AG09319 (cell line): ENCODE measurements at places on chromosomes 2 and 18.

DNA sequence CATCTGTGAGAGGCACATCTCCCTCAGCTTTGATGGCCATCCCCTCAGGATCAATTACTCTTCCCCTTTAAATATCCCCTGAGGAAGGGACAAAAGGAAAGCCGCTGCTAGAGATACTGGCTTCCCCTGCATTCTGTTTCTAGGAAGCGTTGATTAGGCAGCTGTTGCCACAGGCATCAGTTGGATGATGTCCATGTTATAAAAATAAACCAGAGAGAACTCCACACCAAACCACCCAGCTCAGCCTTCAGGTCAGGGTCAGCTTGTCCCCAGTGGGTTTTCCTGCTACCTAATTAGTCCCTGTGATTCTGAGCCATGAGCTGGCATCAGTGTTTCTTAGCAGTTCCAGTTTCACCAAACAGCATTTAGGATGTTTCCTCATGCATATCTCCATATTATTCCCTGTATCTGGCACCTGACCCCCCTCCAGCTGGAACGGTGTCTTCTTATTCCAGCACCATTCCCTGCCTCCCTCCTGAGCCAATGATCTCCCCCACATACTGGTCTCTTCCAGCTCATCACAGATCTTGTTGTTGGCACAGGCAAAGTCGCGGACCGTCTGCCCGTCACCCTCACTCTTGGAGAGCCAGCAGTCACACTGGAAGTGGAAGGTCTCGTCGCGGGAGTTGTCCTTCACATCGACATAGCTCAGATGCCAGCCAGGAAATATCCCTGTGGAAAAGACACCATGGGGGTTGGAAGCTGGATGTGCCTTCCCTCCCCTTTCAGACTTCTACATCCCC, 168.4 kb downstream of the LOXHD1 start:
- DNase-seq, result no peak

- no peak for DNase-seq
Measured at GRCh38 chr2:239548965-239549595, 148.3 kb upstream of the HDAC4 start.

- no peak for DNase-seq
Measured at GRCh38 chr2:137846993-137847392, 117.3 kb upstream of the HNMT start.

DNA sequence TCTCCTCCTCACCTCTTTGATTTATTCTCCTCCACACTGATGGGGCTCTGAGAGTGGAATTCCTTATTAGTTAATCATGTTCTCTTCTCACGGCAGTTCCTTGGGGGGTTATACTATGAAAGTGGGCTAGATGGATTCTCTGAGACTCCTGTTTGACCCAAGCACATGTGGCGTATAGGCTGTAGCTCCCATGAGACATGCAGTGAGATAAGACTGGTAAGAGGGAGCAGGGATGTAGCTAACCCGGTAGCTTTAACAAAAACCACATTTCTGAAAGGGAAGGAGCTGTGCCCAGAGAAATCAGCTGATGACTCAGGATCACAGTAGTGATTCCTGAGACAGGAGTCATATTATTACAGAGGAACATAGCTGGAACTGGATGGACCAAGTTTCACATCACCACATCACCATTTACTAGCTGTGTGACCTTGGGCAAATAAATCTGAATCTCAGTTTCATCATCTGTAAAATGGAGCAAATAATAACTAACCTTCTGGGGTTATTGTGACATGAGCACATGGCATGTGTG, 82.9 kb downstream of the CRIM1 start:
- peak; percentile 82 for DNase-seq

- DNase-seq, result no peak
Measured at GRCh38 chr2:25044011-25044410, 2.1 kb downstream of the EFR3B start.

DNA sequence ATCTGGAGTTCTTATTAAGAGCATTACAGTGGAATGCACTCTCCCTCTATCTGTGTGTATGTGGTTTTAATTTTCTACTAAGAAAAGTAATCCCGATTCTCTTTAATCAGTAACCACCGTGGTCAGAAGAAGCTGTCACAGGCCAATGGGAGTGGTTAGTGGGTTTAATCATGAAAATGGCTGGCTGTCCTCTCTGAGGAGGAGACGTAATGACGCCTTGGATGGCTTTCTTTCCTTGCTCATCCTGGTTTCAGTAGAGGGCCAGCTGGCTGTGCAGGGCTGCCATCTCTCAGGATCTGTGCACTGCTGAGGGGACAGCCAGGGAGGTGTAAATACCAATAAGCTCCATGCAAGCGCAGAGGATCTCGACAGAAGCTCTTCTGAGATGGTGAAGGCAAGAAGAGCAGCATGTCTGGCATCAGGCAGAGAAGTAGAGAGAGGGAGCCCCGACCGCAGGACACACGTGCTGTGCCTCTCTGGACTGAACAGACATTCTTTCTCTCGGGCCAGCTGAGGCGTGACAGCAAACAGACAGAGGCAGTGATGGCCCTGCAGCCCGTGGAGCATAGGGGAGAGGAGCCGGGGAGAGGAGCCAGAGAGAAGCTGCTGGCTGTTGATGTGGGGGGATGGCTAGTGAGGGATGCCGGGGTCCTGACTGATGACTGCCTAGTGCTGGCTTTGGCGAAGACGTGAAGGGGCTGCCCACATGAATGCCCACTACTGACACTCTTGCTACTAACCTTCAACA, 65.1 kb upstream of the DAPL1 start:
- no peak for DNase-seq

GRCh38 chr2:127185093-127185492, 35.0 kb downstream of the CYP27C1 start:
- no peak for DNase-seq

- DNase-seq, result no peak
Measured at GRCh38 chr2:196099916-196100315, 31.3 kb upstream of the DNAH7 start.

DNA sequence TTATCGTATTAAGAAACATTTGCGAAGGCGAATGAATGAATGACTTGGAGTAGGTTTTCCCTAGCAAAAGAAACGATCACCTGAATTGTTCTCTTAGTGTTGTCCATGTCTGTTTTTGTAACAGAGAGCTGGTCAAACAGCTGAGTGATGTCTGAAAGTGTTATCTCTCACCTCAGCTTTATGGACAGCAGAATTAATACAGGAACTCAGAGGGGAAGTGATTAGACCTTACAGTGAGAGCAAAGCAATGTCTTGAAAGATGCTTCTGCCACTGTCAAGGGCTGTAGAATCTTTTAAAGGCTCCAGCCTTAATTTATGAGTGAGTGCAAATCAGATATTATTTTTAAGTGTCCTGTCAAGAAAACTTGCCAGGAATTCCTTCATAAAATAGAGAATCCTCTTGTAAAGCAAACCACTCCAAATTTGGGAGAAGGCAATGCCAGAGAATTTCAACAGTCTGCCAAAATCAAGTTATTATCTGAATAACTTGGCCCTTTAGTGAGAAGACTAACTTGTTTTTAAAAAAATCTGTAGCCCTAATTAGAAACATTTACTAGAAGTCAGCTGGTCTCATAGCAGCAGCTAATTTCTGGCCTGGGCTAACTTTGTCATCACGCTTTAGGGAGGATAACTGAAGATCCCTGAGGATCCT, 60.7 kb downstream of the CDC42EP3 start:
- DNase-seq, result no peak

DNA sequence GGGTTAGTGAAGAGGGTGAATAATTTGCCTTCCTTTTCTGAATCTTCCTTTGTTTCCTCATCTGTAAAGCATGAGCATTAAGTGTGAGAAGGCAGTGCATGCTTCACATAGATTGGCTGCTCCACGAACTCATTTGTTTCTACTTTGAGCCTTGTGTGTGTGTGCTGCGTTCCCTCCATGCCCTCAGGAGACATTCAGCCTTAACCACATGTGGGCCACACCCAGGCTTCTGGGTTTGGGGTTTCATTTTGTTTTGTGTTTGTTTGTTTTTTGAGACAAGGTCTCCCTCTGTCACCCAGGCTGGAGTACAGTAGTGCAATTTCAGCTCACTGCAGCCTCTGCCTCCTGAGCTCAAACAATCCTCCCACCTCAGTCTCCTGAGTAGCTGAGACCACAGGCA, 843.3 kb downstream of the GALR1 start:
- no peak for DNase-seq

DNA sequence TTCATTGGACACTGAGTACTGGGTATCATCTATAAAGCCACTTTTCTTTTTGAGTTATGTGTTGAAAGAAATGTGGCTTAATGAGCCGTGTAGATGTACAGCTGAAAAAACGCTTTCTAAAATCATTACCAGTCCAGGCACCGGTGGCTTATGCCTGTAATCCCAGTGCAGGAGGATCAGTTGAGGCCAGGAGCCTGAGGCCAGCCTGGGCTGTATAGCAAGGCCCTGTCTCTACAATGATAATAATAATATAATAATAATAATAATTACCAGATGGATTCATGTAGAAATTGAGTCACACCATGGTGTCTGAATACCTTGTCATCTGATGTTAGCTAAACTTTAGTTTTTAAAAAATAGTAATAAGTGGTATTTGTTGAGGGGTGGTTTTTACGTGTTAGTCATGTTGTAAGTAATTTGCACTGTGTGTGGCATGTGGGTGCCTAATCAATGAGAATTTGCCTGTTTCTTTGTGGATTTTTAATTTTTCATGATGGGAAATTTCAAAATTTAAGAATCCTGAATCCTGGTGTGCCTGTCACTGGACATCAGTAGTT, 30.1 kb downstream of the NCK2 start:
- DNase-seq, result no peak

GRCh38 chr2:84238907-84239306, 220.2 kb downstream of the SUCLG1 start:
- no peak for DNase-seq

DNA sequence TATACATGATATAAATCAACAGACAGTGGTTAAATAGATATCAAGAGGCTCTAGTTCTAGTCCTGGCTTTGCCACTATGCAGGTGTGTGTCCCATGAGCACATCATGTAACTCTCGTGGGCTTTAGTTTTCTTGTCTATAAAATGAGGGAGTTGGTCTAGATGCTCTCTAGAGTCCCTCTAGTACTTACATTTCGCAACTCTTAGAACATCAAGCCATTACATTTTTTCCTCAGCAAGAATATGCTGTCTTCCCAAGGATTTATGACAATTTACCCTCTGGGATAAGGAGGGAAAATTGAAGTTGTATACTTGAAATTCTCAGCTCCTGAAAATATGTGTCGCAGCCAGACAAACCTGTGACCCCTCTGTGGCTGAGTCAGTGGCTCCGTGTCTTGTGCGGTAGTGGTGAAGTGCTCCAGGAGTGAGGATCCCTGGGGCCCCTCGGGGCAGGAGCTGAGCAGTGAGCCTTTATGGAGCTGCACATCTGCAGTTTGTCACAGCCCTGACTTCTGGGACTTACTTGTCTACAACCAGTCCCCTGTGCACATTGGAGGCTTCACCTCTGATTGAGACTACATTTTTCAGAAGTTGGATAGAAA, 6.8 kb downstream of the PKP4 start:
- DNase-seq, result no peak

- no peak for DNase-seq
Measured at GRCh38 chr2:31314761-31315160, 80.8 kb downstream of the EHD3 start.

DNA sequence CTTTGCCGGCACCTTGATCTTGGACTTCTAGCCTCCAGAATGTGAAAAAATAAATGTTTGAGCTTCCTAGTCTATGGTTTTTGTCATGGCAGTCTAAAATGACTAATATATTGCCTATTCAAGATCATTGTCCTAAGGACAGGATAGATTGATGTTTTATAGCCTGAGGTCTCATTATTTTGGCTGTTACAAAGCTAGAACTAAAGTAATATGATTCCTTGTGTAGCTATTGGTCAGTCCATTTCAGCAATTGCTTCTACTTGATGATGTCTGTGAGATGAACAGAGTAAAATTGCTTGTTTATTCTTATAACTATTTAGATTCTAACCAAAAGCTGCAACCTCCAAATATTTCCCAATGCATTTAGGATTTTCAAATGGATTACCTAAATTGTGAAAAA, 145.0 kb downstream of the HRH4 start:
- DNase-seq, result no peak

- no peak for DNase-seq
Measured at GRCh38 chr2:128568106-128568505, 249.4 kb upstream of the HS6ST1 start.

GRCh38 chr2:23745726-23746105, 181.2 kb downstream of the ATAD2B start:
- DNase-seq, result no peak

GRCh38 chr18:27769152-27769551, 407.8 kb downstream of the CDH2 start:
- no peak for DNase-seq

DNA sequence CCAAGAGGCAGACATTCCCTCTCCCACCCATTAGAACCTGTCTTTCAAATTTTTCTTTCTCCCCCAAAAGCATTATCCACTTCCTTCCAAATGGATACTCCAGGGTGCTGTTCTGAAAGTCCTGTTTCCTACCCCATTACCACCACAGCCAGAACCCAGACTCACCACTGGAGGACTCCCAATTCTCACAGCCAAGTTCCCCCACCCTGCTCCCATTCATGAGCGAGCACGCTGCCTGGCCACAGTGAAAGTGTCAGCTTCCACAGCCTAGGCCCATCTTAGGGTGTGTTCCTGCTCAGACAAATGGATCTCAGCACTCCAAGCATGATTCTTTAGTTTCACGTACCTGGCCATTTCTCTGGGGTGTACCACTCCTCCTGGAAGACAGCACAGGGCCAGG, 3.8 kb upstream of the ANKRD53 start:
- DNase-seq, result no peak

- DNase-seq, result no peak
Measured at GRCh38 chr2:82023710-82024109, 1719.2 kb upstream of the LRRTM1 start.

DNA sequence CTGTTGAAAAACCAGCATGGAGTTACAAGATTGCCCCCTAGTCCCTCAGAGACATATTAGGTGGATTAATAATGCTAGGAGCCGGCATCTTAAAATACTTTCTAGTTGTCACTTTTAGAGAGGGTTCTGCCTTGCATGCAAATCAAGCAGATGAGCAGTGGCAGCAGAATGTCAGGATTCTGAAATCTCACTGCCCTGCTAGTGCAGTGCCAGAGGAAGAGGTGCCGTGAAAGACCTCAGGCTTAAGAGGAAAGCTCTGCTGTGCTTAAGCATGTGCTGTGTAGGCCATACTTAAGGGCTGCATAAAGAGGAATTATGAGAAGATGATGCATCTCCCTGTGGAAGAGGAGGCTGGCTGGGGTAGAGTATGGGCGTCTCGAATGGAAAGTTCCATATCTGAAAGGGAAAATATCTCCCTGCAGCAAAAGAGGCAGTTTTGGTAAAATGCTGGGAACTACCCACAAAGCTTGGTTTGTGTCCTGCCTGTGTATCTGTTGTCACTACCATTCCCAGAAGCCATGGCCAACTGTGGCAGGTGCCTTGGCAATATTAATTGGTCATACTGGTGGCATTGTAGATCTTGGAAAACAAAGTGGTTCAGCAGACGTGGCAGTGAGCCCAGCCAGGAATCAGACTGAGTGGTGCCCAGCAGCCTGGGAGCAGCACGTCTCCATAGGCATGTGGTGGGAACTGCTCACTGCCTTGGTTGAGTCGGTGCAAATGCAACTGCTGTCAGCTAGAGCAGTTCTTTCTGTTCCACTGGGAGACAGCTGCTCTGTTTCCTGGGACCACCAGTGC, 131.9 kb downstream of the EVA1A start:
- DNase-seq, result no peak
